ENCODE measurements at places on chromosomes 7 and 10.
A peak's percentile ranks its signal among the peaks of the same experiment; 100 is the strongest.

GRCh38 chr10:72611783-72612182 is 14.1 kb downstream of the MICU1 start:
- no peak for DNase-seq

DNA sequence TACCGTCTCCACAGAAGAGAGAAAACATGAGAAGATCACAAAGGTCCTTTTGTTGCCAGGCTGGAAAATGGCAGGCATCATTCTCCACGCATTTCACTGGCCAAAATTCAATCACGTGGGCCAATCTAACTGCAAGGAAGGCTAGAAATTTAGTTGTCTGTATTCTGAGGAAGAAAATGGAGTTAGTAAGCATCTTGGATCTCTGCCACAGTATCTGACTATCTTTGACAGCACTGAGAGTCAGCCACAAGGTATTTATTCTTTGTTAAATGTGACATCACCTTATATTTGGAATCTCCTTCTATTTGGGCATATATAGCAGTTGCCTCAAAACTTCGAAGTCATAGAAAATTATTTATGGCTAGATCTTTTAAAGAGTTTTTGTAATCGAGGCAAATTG is 213.9 kb downstream of the NSUN6 start:
- no peak for DNase-seq

DNA sequence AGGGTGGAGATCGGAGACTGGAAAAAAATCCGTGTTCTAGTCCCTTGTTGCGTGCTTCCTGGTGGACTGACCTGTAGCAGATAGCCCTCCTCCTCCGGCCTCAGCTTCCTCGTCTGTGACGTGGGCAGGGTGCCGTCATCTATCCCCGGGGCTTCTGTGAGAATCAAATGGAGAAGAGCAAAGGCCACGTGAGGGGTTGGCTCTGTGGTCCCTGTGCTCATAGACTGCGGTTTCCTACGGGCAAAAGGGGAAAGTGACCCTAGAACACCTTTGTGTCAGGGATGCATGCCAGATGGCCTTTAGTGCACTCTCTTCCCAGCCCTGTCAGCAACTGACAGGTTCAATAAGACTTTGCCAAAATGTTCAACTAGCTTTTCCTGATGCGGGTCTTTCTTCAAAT is 33.7 kb downstream of the GRK5 start:
- no peak for DNase-seq

DNA sequence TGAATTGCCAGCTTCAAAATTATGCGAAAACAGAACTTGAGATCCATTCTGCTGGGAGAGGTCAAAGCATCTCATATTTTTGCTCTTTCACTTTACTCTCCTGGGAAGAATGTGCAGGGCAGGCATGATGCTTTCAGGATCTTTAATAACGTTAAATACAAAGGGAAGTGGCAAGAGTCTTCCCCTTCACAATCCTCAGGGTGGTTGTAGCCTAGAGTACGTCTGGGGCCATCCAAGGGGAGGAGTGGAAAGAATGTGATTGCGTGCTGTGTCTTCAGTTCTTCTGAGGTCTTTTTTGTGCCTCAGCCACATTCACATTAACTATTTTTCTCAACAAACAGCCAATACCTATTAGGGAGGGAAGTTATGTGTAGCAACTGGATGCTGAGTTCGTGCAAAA is 207.3 kb downstream of the HGF start:
- DNase-seq = no peak

DNA sequence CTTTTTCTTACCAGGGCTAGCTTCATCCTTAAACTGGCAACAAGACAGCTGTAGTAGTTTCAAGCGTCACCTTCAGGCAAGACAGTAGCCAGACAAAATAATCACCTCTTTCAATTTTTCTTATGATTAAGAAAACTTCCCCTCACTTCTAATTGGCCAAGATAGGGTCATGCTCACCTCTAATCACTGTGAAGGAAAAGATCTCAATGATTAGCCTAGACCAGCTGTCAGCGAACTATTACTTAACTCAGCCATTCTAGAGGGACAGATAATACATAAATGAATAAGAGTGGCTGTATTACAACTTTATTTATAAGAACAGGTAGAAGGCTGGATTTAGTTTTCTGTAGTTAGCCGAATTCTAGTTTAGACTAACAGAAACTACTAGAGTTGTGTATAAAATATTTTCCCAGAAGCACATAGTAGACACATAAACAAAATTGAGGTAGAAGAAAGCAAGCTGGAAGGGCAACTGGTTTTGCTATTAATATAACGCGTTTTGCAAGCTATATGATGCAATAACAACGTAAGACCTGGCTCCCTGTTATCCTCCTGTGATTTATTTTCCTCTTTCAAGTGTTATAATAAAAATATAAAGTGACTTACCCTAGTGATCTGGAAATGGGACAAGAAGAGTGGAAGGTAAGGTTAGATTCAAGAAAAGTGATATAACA is 64.3 kb downstream of the ELAPOR2 start:
- DNase-seq = no peak

DNA sequence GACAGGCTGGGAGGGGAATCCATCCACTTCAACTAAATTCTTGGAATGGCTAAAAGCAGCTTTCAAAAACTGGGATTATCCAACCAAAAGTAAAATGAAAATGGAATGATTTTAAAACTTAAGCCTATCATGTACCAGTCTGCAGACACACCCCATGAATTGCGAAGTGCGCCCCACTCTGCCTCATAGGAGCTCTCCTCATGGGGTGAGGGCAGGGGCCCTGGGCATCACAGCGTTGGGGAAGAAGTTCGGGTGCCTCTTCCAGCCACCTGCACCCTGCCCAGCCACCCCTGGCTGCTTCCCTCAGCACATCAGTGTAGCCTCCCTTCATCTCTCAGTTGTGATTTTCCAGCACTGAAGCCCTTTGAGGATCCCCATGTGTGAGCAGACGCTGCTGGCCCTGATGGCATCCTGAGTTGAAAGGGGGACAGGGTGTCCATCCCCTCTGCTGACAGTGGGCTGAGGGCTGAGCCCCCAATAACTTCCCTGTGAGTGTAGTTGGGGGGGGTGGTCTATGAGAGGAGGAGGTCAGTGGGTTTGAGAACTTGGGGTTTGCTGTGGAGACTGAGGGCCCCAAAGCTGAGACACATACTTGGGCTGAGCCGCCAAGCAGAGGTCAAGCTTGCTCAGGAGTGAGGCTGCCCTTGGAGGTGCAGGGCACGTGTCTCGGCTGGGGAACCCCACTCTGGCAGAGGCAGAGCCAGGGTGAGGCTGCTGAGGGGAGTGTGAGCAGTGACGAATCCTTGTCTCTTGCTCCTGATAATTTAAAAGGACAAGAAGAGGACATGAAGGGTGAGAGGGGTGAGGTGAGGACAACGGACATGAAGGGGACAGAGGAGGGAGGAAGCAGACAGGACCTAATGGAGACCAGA is 542.1 kb downstream of the TCERG1L start:
- DNase-seq = no peak

DNA sequence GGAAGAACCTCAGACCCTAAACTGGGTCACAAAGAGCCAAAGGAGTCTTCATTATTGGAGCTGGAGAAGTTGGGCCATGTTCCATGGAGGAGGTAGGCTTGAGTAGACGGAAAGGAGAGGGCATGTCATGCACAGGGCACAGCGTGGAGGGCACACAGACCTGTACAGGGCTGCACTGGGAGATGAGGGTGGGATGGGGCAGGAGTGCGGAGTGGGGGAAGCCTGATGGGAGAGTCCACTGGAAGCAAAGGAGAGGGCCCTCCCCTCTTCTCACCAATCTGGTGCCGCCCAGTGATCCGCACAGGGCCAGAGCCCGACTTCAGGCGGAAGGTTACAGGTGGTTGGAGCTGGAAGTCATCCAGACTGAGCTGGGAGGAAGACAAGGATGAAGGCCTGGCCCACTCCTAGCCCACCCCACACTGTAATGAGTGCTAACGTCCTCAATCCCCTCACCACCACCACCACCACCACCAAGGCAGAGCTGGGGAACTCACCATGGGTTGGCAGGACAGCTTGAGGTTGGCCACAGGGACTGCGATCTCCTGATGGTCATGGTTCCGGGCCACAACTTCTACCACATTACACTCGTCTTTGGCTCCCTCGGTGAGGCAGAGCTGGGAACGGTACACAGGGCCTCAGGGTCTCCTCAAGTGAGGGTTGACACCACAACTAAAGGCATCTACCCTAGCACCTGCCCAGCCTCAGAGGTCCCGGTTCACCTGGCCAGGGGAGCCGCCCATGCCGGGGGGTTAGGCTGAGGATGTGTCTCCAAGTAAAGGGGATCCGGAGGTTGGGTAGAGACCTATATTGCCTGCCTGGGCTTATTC is 1.0 kb downstream of the NPM3 start:
- DNase-seq = no peak

GRCh38 chr7:112450807-112451761 is 824 bp downstream of the IFRD1 start:
- DNase-seq = peak; percentile 71

GRCh38 chr10:25682203-25682851 is 251.7 kb upstream of the MYO3A start:
- no peak for DNase-seq

- no peak for DNase-seq
Measured at GRCh38 chr7:134637934-134638719, 8.5 kb upstream of the BPGM start.

GRCh38 chr7:55248526-55248925 is 116.6 kb upstream of the LANCL2 start:
- DNase-seq = no peak

DNA sequence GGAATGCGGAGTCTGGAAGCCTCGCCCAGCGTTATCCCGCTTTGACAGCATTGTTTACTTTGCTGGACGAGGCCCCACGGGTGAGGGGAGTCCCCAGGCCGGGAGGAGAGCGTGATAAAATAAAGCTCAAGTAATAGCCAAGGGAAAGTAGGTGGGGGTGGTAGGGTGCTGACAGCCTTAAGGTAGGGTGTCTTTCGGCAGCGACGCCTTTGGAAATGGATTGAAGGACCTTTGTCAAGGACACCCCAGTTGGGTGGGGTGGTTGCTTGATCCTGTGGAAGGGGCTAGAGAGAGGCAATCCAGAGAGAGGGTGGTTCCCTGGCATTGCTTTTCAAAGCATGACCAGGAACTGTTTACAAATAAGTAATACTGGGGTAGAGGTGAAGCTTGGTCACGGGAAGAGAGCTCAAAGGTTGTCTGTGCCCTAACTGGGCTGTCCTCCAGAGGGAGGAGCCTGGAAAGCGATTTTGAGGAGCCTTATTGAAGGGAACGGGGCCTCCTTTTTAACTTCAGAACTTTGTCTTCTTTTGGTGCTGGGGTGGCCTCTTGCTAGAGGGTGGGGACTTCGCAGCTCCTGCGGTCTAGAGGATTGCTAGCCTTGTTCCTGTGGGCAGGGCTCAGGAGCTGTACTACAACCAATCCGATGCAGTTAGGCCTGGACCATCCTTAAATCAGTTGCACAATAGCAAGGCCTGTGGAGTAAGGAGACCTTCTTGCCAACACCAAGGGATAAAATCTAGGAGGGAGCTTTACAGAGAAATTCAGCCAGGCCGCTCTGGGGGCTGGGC is 1.3 kb downstream of the EIF4EBP2 start:
- DNase-seq = no peak

DNA sequence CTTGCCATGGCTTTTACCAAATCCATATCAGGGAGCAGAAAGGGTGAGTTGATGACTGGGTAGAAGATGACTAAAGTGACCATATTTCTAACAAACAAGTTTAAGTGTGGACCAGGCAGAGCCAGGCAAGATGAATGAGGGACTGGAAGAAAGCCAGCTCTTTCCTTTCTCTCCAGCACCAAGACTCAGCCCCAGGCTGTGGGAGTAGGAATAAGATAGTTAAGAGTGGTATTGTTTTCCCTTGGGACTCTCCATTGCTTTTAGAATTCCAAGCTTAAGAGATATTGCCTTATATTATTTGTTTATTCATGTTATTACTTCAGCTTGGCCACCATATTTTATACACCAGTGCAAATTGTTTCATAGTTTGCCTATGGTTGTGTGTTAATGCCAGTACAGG is 28.8 kb upstream of the TSPAN33 start:
- DNase-seq = no peak

DNA sequence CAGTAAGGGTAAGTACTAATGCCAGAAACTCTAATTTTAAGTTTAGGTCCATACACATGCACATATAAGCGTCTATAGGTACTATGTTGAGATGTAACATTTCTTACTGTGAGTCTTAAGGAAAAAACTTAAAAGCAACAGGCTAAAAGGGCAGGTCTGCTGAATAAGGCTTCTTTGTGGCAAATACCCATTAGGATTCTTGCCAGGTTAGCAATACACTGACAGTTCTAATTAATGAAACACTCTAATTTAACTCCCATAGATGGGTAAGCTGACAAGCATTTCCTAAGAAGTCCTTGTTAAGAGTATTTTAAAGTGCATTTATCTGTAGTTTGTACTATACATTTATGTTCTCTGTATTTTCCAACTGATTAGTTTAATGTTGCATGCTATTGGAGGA is 14.0 kb downstream of the SCRN1 start:
- no peak for DNase-seq

DNA sequence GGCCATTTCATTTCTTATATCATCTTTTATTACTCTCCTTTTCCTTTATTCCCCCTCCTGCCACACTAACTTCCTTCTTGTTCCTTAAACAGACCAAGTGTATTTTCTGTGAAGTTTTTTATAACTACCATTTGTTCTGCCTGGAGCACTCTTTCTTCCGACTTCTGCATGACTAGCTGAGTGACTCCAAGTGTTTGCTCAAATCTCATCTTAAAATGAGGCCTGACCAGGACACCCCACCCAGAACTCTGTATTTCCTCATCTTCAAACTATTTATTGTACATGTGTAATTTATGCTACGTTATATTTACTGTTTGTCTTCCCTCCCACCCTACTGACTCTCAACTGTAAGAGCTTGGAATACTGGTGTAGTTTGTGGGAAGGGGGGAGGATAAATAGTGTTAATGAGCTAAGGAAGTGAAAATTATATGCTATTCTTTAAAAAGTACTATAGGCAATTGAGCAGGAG is 3.2 kb downstream of the MINDY3 start:
- DNase-seq = no peak

All from stimulated activated CD8-positive, alpha-beta memory T cell treated with anti-CD3 and anti-CD28 coated beads, Interleukin-4, amount 100 ng/mL, for 4 hours (primary cell).